CD4-positive, alpha-beta T cell (primary cell): ENCODE measurements at places on chromosomes 11 and 22.

DNA sequence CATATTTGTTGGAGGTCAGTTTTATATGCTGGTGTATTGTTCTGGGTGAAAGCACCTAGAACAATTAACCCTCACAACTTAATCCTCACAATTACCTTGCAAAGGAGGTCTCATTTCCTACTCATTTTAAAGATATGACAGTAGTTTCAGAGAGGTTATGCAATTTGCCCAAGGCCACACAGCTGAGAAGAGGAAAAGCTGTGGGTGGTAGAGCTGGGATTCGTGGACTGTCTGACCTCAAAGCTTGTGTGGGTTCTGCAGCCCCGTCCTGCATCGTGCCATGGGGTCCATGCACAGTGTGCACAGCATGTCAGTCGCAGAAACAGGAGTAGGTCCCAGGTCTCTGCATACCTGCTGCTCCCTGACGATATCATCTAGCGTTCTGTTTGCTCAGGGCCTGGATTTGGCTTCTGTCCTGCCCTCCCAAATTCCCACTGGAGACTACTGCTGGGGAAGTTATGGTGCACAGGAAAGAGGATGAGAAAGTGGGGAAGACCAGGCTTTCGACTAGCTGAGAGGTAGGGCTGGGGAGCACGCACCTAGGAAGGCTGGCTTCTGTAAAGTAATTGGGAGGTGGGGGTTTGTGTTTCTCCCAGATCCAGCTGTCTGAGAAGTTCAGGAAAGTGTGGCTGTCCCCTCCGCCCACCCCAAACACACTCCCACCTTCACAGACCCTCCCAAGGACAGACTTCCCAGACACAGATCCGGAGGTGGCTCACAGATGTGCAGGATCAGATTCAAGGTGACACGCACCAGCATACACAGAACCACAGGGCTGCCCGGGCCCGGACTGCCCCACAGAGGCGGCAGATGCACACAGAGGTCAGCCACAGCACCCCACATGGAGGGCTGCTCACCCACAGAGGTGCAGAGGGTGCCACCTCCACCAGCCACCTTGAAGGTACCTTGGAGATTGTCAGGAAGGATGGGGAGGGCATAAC, 2.0 kb downstream of the BACE1 start:
- DNase-seq, result no peak

GRCh38 chr11:46535688-46536087, 58.1 kb downstream of the AMBRA1 start:
- DNase-seq, result no peak

- DNase-seq, result no peak
Observed at GRCh38 chr22:20013382-20013871, 3.2 kb downstream of the ARVCF start.

- DNase-seq, result no peak
Observed at GRCh38 chr11:611001-611996, 4.5 kb downstream of the IRF7 start.

GRCh38 chr11:126764231-126764630, 236.3 kb downstream of the KIRREL3 start:
- DNase-seq, result no peak

DNA sequence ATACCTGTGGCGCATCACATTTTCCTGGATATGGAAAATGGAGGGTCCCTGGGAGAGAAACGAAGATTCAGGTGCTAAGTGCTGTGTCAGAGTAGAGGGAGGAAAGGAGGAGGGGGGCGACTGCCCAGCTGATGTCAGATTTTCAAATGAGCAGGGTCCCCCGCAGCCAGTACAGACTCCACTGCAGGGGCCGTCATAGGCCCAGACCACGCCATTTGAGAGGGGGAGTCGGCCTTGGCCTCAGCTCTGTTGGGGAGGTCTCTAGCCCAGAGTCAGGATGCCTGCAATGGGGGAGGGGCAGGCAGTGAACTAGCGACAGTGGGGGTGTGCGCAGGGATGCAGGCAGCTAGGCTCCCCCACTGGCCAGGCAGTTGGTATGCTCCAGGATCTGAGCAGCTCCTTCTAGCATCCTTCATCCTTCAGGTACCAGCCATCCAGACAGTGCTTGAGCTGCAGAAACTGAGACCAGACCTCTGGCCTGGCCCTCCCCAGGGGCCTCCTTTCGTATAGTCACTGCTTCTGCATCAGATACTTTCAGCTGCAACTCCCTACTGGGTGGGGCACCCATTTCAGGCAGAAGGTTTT, at the start of the genes BSCL2 and GNG3:
Gene BSCL2 (minus strand): TSS at position 148 of the 585 bp plus-strand sequence. CDS start 229 bp downstream, outside the sequence.
Gene GNG3 (plus strand): TSS at position 400 of the 585 bp plus-strand sequence. CDS start 620 bp downstream, outside the sequence.
- no peak for DNase-seq

DNA sequence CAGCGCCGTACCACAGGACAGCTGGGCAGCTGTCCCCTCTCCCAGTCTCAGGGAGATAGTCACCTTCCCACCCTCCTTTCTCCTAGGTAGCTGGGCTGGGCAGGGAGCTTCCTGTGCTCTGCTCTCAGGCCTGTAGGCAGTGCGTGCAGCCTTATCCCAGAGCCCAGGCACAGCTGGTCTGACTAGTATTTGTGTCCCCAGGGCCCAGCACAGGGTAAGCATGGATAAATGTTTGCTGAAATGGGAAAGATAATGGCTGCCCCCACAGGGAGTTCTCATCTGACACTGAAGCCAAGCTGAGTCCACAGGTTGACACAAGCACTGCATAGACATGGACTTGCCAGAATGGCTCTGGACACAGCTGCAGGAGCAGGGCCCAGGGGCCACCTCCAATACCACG, 9.8 kb downstream of the SLC15A3 start:
- DNase-seq, result no peak

GRCh38 chr11:21110415-21110814, 441.0 kb downstream of the NELL1 start:
- no peak for DNase-seq

GRCh38 chr11:119153049-119153818, 4.4 kb downstream of the ABCG4 start:
- no peak for DNase-seq

GRCh38 chr11:14583252-14584034, 60.2 kb upstream of the PDE3B start:
- DNase-seq, result no peak

DNA sequence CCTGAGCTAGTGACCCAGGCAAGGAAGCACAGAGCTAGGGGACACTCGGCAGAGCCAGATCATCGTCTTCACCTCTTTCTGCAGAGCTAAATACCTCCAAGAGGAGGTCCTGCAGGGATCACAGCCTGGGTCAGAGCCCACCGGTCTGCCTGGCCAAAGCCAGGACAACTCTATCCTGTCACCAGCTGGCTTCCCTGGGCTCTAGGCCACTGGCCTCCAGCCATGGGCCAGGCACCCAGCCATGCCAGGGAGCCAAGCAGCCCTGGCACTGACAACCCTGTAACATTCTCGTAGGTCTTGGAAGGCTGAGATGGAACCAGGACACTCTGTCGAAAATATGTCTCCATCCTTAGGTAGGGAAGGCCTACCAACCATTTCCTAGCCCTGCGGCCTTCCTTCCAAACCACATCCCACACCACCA, 270.1 kb downstream of the BUD13 start:
- no peak for DNase-seq

- DNase-seq, result no peak
Observed at GRCh38 chr11:7143908-7144307, 55.1 kb downstream of the RBMXL2 start.

DNA sequence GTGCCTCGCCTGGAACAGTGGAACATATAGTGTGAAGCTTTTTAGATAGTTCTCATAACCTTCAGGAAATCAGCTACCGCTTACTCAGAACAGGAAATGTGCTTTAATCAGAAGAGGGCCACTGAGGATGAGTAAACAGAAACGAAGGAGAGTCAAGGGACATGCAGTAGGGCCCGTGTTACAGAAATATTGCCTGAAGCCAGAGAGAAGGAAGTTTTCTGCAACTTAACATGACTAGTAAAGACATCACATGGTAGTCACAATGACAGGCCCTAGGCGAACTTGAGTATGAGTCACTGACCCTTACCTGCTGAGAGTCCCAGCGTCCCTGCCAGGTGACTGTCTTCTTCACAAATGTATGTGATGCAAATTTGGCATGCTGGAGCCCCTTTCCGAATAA, 39.4 kb downstream of the CARD18 start:
- no peak for DNase-seq

DNA sequence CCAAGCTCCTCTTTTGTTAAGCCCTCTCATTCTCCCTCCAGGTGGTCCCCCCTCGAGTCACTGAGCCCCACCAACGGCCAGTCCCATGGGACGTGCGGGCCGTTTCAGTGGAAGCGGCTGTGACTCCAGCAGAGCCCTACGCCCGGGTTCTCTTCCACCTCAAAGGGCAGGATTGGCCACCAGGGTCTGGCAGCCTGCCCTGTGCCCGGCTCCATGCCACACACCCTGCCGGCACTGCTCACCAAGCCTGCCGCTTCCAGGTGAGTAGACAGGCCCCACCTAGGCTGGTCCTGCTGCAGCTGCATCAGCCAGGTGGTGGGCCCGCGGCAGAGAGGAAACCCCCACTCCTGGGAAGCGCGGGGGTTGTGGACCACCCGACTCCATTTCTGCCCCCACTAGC, 3.3 kb downstream of the TMEM132A start:
- no peak for DNase-seq

DNA sequence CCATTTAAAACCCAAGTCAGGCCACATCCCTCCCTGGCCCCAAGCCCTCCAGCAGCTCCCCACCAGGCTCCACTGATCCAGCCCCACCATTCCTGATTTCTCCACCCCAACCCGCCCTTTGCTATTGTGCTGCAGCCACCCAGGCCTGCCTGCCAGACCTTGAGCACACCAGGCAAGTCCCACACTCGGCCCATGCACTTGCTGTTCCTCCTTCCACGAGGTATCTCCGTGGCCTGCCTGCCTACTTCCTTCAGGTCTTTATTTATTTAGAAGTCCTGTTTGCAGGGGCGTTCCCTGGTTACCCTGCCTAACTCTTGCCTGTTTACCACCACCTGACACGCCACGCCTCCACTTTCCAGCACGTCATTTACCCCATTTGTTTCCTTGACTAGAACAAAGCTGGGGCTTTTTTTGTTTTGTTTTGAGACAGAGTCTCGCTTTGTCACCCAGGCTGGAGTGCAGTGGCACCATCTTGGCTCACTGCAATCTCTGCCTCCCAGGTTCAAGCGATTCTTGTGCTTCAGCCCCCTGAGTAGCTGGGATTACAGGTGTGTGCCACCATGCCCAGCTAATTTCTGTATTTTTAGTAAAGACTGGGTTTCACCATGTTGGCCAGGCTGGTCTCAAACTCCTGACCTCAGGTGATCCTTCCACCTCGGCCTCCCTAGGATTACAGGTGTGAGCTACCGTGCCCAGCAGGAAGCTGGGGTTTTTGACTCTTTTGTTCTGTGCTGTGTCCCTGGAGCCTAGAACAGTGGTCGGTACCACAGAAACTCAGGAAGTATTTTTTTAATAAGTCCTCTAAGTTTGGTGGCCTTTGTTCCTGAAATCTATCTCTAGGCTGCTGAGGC, 6.7 kb downstream of the CENPM start:
- peak; percentile 87 for DNase-seq

DNA sequence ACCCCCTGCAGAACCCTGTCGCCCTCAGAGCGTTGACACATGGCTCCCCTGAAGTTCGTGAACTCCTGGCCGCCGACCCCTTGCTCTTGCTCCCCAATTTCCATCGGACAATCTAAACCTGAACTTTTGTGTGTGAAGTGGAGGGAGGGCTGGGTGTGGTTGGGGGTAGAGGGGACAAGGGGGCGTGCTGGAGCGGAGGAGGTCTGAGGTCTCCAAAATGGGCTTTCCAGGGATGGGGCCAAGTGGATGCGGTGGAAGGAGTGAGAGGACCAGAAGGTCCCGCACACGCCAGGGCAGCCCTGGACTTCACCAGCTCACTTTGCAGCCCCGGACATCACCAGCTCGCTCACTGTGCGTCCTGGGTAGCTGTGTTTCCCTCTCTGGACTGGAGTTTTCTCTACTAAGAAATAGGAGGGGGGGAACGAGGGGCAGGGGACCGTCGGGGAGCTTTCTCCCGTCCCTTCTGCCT, 18.6 kb downstream of the CREB3L1 start:
- DNase-seq, result no peak

DNA sequence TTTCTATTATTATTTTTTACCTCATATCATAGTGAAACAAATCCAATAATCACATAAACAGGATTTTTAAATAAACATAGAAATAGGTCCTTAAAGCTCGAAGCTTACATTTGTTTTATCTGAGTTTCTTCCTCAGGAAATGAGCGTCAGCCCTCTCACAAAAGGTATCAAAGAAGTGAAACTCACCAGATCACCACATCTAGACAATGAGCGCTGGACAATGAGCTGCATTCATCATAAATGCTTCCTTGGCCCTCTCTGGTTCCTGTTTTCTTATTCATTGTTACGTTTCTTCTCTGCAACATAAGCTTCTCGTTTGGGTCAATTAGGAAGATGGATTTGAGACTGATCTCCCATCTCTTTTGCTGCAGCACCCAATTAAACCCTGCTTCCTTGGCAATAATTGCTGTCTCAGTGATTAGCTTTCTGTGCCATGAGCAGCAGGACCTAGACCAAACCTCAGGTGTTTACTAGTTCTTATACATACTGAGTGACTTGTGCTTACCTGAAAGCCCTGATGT, 649.9 kb upstream of the LUZP2 start:
- no peak for DNase-seq

GRCh38 chr11:109508943-109509342, 87.0 kb downstream of the C11orf87 start:
- no peak for DNase-seq

- DNase-seq, result no peak
Observed at GRCh38 chr11:104570078-104570701, 328.1 kb downstream of the CASP12 start.

DNA sequence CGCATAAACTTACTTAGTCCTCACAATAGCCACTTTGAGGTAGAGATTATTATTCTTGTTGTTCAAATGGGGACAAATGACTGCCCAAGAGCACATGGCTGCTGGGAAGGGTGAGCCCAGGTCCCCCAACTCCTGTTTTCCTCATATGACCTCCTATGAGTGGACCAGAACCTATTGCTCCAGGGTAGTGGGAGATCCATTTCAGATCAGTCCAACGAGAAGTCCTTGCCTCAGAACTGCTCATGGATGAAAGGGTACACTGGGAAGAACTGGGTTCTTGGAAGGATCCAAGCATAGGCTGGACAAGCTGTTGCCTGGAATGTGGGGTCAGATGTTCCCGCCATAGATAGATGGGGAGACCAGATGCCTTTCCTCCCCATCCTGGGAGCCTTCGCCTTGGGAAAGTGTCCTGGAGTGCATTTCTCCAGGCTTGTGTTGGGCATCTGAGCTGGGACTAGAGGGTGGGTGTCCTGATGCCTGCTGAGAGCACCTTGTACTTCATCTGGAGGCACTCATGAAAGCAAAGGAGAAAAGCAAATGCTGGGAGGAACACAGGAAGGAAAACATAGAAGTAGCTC, 146.3 kb upstream of the B3GAT1 start:
- DNase-seq, result no peak

- DNase-seq, result peak; percentile 26
Observed at GRCh38 chr11:119533921-119534736, 111.2 kb upstream of the THY1 start.

DNA sequence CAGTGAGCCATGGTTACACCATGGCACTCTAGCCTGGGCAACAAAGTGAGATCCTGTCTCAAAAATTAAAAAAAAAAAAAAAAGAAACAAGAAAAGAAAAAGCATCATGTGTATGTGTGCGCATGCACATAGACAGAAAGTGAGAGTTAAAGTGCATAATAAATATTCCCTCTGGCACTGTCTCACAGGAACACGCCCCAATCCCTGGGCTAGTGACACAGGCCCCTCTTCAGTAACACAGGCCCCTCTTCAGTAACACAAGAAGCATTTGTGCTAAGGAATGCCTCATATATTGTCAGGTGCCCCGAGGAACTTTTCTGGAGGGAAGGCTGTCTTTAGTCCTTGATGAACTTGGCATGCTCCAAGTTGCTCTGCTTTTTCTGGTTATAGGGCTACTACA, 57.5 kb downstream of the RPL27A start:
- DNase-seq, result no peak

- no peak for DNase-seq
Observed at GRCh38 chr11:31656051-31656450, 146.5 kb downstream of the ELP4 start.

- no peak for DNase-seq
Observed at GRCh38 chr11:34823197-34823596, 93.0 kb downstream of the APIP start.
